ENCODE measurements at places on chromosomes 6 and 20.
A peak's percentile ranks its signal among the peaks of the same experiment; 100 is the strongest.

DNA sequence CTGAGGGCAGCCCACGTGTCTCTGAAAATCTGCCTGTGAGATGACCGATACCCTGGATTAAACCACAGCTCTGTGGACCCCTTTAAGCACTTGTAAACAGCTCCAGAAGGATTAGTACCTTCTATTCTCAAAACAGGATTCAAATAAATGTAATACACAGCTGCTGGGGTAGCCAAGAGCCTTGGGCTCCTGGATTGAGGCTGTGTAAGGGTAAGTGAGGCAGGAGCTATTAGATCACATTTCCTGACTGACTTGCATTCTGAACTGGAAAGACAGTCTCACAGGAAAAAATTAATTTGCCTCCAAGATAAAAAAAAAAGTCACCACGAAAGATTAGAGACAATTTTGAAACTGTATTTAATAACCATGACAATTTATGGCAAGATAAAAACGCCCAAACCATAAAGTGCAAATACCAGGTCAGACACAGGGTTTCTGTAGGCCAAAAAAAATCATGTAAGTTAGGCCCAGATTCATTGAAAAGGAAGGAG is 78.0 kb downstream of the TRMT11 start:
- no peak for DNase-seq

GRCh38 chr6:3531481-3531880 is 74.6 kb upstream of the SLC22A23 start:
- no peak for DNase-seq

DNA sequence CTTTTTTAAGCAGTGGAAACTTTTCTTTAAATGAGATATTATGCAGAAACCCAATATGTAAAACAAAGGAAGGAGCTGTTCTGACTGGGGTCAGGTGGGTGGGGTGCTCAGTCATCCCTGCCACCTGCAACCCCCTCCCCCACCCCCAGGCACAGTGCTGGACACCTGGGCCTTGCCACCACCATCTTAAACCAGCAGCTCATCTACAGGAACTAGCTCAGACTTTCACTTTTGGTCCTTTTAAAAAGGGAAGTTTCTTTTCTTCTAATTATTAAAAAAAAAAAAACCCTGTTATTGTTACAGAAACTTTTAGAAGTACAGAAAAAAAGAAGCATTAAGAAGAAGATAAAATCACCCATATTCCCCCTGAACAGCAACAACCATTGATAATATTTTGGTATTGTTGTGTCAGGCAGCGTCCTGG is 37.1 kb downstream of the PPP1R16B start:
- no peak for DNase-seq

DNA sequence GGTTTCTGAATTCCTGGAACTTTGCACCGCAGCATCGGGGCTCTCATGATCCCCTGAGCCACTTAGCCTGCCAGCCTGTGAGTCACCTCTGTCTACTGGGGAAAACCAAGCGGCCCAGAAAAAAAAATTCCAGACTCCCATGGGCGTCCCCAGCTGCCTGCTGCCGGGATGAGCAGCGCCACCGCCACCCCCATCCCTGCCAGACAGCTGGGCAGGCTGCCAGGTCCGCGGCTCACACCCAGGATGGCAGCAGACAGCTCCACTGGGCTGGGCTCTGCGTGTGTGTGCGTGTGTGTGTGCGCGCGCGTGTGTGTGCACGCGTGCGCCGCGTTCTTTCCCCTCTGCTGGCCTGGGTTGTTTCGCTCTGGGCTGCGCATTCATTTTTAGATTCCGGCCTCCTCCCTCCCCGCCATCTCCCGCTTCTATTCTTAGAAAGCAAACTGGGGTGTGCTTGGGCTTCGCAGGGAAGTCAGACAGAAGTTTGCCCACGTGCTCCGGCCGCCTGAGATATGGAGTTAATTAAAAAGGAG is 38.9 kb upstream of the PMEPA1 start:
- DNase-seq, result peak; percentile 90

- peak; percentile 59 for DNase-seq
Measured at GRCh38 chr6:71502168-71502567, 213.6 kb downstream of the OGFRL1 start.

DNA sequence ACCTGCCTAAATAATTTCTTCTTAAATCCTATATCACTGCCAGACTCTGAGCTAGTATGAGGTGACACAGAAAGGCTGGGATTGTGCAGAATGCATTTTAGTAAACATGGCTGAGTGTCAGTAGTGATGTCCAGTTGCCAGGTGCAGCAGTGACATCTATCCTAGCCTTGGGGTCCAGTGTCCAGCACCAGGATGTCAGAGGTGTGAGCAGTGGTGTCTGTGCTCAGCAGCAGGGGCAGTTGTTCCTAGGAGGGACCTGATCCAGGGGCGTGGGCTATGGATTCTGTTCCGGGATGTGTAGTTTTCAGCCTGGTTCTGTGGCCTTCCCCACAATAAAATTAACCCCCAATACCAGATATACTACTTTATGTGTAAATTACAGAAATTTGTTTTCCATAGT is 6.0 kb downstream of the HLA-C start:
- DNase-seq, result no peak

GRCh38 chr20:32356622-32357374 is 1.3 kb upstream of the ASXL1 start:
- no peak for DNase-seq
